ENCODE measurements at places on chromosomes 1 and 21.
A peak's percentile ranks its signal among the peaks of the same experiment; 100 is the strongest.

- DNase-seq: no peak
Observed at GRCh38 chr21:39079617-39080016, 103.6 kb downstream of the PSMG1 start.

DNA sequence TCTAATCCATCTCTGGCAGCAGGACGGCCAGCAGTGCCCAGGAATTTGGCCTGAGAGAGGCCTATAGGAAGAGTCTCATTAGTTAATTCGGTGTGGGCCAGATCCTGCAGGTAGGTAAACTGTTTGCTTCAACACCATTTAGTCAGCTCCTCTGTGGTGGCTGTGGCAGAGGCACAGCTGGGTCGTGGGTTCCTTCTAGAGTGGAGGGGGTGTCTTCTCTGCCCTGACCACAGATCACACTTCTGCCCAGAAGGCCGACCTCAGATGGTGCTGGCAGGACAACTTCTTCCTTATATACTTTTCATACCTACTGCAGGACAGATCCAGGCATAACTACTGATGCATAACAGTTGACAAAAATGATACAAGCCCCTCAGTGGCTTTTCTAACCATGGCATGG, 281.4 kb downstream of the RPS6KC1 start:
- DNase-seq: no peak

GRCh38 chr1:109115685-109116084, 1.8 kb downstream of the ELAPOR1 start:
- no peak for DNase-seq

DNA sequence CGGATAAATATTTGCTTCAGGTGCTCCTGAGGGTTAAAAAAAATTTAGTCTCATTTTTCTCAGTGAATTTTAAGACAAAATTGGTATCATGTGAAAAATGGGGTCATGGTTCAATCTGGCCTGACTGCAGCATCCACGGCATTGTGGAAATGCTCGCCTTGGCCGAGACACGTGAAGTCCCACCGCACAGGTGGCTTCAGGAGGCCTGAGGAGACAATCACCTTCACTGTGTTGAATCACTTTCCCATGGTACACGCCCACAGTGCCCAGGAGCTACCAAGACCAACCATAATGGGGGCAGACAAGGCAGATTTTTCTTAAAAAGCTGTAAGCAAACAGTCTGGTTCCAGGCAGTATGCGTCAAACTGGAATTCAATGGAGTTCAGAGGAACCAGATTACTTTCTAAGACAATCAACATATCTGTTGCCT, 11.0 kb upstream of the CPLANE2 start:
- DNase-seq: no peak

DNA sequence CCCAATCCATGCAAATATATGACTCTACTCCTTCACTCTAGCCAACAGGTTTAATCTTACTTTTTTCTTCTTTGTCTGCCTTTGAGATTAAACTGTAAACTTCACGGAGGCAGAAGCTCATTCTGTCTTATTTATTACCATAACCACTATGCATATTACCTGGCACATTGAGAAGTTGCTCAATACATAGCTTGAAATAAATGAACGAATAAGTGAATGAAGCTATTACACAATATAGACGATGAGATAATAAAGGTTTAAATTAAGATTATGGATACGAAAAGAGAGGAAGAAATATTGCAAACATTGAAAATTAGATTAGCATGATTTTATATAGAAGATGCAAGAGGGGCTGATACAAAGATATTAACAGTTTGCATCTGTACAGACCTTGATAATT, 385.1 kb downstream of the LTN1 start:
- DNase-seq: no peak

GRCh38 chr1:29519788-29520110, 283.4 kb downstream of the PTPRU start:
- DNase-seq: no peak

DNA sequence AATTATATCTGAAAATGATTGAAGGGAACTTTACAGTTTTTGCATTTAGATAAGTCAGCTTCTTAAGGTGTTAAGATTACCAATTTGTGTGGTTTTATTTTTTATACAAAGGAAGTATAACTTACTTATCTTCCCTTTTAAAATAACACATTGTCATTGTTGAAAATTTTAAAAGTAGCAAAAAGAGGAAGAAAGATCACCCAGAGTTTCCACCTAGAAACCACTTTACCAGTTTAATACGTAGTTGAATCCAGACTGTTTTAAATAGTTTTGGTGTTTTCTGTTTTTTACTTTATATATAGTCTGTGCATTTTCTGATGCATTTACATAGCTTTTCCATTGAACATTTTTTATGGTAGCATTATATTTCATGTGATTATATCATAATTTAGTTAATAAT, 6.1 kb downstream of the CCDC18 start:
- DNase-seq: no peak

GRCh38 chr1:172991674-172992400, 58.9 kb downstream of the TNFSF18 start:
- no peak for DNase-seq

DNA sequence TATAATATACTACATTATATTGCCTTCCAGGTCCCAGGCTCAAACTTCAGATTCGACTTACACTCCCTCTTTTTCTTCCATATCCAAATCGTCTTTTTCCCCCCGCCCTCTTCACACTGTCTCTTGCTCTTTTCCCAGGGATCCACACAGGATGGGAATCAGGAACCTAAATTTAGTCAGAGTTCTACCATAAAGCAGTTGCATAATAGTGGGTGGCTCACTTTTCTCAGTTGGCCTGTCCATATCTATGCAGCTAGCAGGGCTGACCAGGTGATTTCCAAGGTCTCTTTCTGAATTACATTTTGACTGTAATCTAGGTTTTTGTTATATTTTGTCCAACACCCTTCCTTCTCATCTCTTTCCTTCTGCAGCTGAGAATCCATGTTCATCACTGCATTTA, 7.7 kb upstream of the BCAS2 start:
- DNase-seq: no peak

DNA sequence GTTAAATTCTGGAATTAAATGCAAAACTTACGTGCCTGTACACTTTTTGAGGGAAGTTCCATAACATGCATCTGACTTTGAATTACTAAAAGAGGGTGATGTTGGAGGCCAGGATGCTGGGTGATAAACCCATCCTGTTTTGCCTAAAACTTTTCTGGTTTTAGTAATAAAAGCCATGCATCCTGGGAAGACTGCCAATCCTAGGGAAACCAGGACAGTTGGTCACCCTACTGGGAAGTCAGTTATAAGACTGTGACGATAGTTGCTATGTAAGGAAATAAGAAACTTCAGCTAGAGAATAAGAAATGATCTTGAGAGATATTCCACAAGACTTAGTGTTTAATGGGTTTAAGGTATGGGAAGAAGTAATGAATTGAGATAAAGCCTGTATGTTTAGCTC, 336.6 kb upstream of the LYPLAL1 start:
- DNase-seq: no peak

- DNase-seq: peak; percentile 46
Observed at GRCh38 chr1:200483491-200484143, 73.8 kb upstream of the ZNF281 start.

- DNase-seq: no peak
Observed at GRCh38 chr21:38843806-38844503, 38.2 kb downstream of the ETS2 start.

DNA sequence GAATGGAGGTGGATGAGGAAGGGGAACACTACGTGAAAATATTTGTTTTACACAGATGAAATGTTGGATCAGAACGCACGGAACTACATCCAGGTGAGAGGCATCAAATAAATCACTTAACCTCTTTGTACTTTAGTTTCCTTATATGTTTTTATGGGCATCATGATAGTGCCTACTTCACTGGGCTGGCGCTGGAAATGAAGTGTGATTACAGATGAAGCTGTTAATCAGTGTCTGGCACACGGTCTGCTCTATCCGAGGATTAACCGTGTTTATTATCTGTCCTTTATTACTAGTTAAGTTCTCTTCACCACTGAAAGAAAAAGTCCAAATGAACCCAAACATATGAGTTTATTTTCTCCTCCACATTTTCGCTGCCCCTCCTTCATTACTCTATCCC, 96.0 kb upstream of the TRABD2B start:
- DNase-seq: no peak

DNA sequence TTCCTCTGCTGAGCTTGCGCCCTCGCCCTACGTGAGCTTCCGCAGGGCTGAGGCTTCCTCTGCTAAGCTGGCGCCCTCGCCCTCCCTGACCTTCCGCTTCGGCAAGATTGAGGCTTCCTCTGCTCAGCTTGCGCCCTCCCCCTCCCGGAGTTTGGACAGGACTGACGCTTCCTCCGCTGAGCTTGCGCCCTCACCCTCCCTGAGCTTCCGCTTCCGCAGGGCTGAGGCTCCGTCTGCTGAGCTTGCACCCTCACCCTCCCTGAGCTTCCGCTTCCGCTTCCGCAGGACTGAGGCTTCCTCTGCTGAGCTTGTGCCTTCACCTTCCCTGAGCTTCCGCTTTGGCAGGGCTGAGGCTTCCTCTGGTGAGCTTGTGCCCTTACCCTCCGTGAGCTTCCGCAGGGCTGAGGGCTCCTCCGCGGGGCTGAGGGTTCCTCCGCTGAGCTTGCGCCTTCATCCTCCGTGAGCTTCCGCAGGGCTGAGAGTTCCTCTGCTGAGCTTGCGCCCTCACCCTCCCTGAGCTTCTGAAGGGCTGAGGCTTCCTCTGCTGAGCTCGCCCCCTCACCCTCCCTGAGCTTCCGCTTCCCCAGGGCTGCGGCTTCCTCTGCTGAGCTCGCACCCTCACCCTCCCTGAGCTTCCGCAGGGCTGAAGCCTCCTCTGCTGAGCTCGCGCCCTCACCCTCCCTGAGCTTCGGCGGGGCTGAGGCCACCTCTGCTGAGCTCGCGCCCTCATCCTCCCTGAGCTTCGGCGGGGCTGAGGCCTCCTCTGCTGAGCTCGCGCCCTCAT, 753.6 kb upstream of the TPTE start:
- DNase-seq: no peak

GRCh38 chr1:41588334-41588875, 103.9 kb upstream of the EDN2 start:
- DNase-seq: no peak

- no peak for DNase-seq
Observed at GRCh38 chr21:30935889-30936168, 54.4 kb upstream of the KRTAP11-1 start.

DNA sequence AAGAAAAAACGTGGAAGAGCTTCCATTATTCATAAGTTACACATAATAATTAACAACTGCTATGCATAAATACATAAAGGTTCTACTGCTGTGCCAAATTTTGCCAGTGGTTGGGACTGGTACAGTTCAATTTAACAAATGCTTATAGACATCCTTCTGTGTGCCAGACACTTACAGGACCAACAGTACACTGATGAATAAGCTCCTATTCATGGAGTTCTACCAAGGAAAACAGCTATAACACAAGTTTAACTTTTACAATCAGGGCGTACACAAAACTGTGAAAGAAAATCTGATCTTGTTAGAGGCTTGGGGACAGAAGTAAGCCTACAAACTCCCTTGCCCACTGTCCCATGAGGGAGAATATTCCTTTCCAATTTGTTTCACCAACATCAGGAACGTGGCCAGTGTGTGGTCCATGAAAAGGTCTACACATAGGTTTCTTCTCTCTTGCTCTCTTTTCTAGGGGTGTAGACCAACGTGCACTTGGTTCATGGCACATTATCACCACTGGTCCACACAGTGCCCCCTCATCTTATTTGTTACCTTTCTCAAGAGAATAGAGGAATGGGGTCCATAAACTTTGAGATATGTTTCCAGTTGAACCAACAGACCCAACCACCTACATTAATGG, 10.1 kb downstream of the NRIP1 start:
- DNase-seq: no peak

DNA sequence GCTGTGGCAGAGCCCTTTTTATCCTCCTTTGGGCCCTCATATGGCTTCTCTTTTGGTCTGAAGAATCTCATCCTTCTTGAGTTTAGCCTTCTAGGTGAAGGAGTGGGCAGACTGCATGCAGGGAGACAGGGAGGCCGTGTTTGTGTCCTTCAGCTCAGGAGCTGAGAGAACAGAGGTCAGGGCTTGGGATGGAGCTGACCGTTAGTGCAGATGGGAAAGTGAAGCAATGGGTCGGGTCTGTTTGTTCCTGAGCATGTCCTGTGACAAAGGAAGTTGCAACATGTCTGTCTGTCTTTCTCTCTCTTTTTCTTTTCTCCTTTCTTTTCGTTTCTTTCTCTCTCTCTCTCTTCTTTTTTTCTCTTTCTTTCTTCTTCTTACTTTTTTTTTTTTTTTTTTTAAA, 14.9 kb downstream of the MAPKAPK2 start:
- no peak for DNase-seq

- DNase-seq: no peak
Observed at GRCh38 chr1:15168479-15168878, 14.9 kb downstream of the TMEM51 start.

GRCh38 chr1:41734201-41734970, 184.3 kb downstream of the HIVEP3 start:
- no peak for DNase-seq

GRCh38 chr1:67532452-67533216, 102.4 kb upstream of the SERBP1 start:
- DNase-seq: no peak

- DNase-seq: no peak
Observed at GRCh38 chr1:170620164-170620563, 43.8 kb upstream of the PRRX1 start.

DNA sequence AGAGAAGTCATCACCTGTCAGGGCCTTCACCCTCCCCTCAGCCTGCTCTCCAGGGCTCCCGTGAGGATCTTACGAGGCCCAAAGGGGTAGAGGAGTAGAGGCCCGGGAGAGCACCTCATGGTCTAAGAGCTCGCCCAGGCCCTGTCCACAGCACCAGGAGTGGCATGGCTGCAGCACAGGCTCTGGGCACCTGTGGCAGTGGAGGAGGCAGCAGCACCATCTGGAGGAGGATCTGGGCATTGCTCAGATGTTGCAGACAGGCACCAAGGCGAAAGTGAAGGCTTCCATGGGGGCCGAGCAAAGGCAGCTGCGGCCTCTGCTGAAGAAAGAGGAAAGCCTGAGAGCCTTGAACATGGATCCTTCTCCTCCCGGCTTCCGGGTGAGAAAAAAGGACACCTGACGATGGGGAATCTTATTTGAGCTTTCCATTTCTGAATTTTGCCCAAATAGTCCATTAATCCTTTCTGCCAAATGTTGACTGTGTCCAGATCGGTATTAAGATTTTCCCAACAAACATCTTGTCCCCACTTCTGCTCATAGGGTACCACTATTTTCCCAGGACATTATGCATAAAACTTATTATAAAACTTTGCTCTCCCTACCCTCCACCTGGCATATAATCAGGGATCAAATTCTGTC, 604.7 kb downstream of the PTPRC start:
- peak; percentile 52 for DNase-seq

- DNase-seq: no peak
Observed at GRCh38 chr1:47439017-47439818, 1.4 kb downstream of the FOXD2 start.

GRCh38 chr1:201543871-201544642, 5.1 kb downstream of the NAV1 start:
- DNase-seq: no peak

DNA sequence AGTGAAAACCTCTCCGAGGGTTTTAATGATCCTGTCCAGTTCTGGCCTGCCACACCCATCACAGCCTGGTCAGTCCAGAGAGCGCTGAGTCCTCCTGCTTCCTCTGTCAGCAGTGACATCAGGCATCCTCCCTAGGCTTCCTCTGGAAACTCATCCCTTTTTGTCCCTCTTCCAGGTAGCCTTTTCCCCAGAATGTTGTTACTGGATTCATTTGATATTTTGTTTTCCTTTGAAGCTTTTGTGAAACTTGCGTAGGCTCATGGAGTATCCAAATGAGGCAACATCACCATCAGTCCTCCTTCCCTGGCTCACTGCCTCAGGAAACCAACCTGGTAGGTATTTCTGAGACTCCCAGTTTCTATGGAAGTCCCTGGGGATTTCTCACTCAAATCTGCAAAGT, 27.0 kb upstream of the IGSF3 start:
- DNase-seq: no peak

- no peak for DNase-seq
Observed at GRCh38 chr1:40248412-40248811, 675 bp downstream of the TMCO2 start.
